CD4-positive, CD25-positive, alpha-beta regulatory T cell (primary cell): ENCODE measurements at places on chromosomes 1 and 21.

- DNase-seq: no peak
- H3K4me3 ChIP-seq: no peak overlapping the region
Observed at GRCh38 chr1:209434631-209435217, 148.8 kb upstream of the CAMK1G start.

DNA sequence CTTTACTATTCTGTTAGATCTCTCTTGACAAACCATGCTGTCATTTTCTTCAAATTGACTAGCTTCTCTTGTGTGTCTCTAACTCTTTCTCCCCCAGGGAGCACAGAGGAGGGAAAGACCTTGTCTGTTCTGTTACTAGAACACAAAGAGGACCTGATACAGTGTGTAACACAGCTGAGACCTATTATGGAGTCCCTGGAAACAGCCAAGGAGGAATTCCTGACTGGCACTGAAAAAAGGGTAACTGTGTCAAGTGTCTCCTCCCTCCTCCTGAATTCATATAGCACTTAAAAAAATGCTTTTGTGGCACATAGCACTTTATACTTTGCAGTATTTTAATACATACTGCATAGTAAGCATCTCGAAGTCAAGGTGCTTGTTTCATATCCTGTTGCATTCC, 50.6 kb downstream of the ZBTB40 start:
- no peak for DNase-seq
- no peak overlapping the region for H3K27ac ChIP-seq
- H3K27me3 ChIP-seq: no peaks in the 10 kb centered on the region
- H3K4me3 ChIP-seq: no peak overlapping the region
- H3K36me3 ChIP-seq: peaks cover 41% of the 10 kb centered on the region

DNA sequence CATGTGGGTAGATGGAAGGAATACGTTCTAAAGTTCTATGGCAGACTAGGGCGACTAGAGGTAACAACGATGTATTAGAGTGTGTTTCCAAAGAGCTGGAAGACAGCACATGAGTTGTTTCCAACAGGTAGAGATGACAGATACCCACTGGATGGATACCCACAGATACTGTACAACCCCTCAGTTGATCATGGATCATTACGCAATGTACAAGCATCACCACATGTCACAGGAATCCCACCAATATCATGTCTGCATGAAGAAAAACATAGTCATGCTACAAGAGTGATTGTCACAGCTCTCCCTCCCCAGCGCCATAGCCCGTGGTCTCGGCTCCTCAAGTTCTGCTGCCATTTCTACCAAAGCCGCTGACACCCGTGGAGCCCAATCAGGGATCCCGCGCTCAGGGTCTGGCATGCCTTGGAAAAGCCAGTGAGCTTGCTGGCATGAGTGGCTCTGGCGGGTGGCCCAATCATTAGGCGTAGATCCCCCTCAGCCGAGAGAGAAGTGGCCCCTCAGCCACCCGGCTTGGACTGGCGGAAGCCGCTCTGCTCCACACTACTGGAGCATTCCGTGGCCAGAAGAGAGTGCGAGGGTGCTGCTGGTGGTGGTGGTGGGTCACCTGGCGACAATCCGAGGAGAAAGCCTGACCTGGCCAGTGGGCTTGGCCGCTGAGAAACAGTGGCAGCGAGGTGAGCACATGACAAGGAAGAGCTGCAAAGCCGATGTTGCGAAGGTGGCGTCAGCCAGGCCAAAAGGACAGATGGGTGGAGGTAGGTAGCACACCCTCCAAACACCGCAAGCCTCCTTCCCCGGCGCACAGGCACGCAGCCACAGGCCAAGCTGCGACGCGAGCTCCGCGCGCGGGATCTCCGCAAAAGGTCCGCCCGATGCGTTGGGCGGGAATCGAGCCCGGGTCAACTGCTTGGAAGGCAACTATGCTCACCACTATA, 65.7 kb upstream of the FCGR2A start:
- no peak overlapping the region for H3K4me3 ChIP-seq
- peaks cover 5% of the 10 kb centered on the region for H3K4me1 ChIP-seq
- peaks cover 20% of the 10 kb centered on the region for H3K27me3 ChIP-seq
- no peak overlapping the region for H3K27ac ChIP-seq

- DNase-seq: no peak
- H3K27me3 ChIP-seq: no peaks in the 10 kb centered on the region
- peaks cover 13% of the 10 kb centered on the region for H3K4me1 ChIP-seq
- H3K36me3 ChIP-seq: peaks cover 21% of the 10 kb centered on the region
- no peak overlapping the region for H3K27ac ChIP-seq
Observed at GRCh38 chr1:19786988-19787423, 12.7 kb downstream of the TMCO4 start.

DNA sequence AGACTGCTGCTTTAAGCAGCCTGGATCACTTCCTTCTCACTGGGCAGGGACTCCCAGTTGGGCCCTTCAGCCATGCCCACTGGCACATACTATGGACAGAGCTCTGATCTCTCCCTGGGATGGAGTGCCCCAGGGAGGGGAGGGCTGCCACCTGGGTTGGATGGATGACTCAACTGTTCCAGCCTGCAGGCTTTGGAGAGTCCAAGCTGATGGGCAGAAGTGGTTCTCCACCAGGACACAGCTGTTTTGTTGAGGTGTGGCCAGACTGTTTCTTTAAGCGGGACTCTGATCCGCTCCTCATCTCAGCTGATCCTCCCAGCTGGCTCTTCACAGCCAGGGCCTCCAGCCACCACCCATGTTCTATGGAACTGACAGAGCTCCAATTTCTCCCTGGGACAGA, 166.9 kb downstream of the MAGI3 start:
- H3K4me1 ChIP-seq: no peaks in the 10 kb centered on the region
- H3K27ac ChIP-seq: no peak overlapping the region
- H3K27me3 ChIP-seq: no peaks in the 10 kb centered on the region
- DNase-seq: no peak
- H3K36me3 ChIP-seq: no peaks in the 10 kb centered on the region
- no peak overlapping the region for H3K4me3 ChIP-seq

DNA sequence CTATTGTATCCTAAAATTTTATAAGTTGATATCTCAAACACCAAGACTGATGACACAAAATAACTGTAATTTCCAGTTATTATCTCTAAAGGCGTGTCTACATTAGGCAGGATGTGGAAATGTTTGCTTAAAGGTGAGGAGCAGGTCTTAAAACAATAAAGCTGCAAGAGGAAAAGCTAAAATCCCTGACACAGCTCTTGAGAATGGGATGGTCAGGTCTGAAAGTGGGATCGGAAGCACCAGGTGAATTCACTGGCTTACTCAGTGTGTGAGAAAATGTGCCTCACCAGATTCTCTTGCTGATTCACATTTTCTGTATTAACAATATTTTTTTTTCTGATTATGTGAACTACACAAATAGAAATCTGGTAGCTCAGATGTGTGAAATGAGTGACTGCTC, 421.9 kb upstream of the ADAMTS5 start:
- H3K4me1 ChIP-seq: no peaks in the 10 kb centered on the region
- DNase-seq: no peak
- H3K27me3 ChIP-seq: no peaks in the 10 kb centered on the region
- H3K4me3 ChIP-seq: no peak overlapping the region
- no peak overlapping the region for H3K27ac ChIP-seq
- H3K36me3 ChIP-seq: no peaks in the 10 kb centered on the region

DNA sequence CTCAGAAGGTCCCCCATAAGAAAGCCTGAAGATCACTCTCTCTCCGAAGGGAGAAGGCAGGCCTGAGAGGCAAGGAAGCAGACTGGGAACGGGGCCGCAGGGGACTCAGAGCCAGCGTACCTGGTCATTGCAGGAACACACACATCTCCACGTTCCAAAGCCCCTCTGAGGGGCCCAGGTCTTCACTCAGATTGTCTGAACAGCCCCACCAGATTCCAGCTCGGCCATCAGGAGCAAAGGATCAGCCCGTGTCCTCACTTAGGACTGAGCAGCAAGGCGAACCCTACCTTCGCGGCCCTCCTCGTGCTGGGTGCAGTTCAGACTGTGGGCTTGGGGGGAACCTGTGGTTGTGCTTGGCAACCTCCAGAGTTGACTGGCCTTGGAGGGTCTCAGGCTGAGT, 43.9 kb upstream of the SOX13 start:
- H3K27ac ChIP-seq: no peak overlapping the region
- peaks cover 6% of the 10 kb centered on the region for H3K27me3 ChIP-seq
- H3K4me1 ChIP-seq: no peaks in the 10 kb centered on the region
- H3K36me3 ChIP-seq: no peaks in the 10 kb centered on the region
- DNase-seq: no peak
- no peak overlapping the region for H3K4me3 ChIP-seq

GRCh38 chr1:223770621-223771315, 58.4 kb downstream of the CAPN2 start:
- no peak for DNase-seq
- peaks cover 76% of the 10 kb centered on the region for H3K36me3 ChIP-seq
- peaks cover under 1% of the 10 kb centered on the region for H3K4me1 ChIP-seq
- no peak overlapping the region for H3K4me3 ChIP-seq
- no peak overlapping the region for H3K27ac ChIP-seq

DNA sequence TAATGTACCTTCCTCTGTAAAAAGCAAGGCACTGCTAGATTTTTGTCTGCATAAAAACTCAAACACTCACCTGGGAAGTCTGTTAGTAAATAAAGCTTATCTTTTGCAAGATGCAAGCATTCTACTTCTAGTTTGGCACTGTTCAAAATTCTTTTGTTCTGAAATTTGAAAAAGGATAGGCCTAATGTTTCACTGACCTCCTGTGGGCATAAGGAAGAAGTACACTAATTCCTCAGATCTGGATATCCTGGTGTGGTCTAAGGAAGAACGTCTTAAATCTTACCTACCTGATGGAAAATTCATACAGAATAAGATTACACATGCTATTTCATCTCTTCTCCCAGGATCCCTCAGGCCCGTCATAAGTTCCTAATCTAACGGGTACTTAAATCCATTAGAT, 93.5 kb upstream of the CAMK1G start:
- H3K27me3 ChIP-seq: peaks cover 1% of the 10 kb centered on the region
- no peaks in the 10 kb centered on the region for H3K4me1 ChIP-seq
- H3K36me3 ChIP-seq: no peaks in the 10 kb centered on the region
- DNase-seq: no peak
- H3K4me3 ChIP-seq: no peak overlapping the region

DNA sequence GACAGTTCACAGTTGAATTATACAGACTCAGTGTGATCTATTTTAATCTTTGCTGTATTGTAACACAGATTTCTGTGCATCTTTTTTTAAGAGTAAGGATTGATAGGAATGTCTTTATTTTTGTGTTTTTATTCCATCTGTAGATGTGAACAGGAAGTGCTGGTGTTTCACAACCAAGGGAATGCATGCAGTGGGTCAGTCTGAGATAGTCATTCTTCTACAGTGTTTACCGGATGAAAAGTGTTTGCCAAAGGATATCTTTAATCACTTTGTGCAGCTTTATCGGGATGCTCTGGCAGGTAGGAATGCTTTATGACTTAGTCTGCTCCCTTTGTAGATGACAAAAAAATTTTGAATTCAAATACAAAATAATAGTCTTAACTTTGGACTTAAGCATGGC, 84.5 kb downstream of the CC2D1B start:
- H3K4me3 ChIP-seq: no peak overlapping the region
- H3K27me3 ChIP-seq: peaks cover 4% of the 10 kb centered on the region
- H3K36me3 ChIP-seq: no peaks in the 10 kb centered on the region
- DNase-seq: no peak
- H3K27ac ChIP-seq: no peak overlapping the region

GRCh38 chr1:53332186-53332564, 4.3 kb upstream of the LRP8 start:
- peaks cover 12% of the 10 kb centered on the region for H3K4me1 ChIP-seq
- no peaks in the 10 kb centered on the region for H3K36me3 ChIP-seq
- no peak overlapping the region for H3K27ac ChIP-seq

- no peak for DNase-seq
- peaks cover 14% of the 10 kb centered on the region for H3K4me1 ChIP-seq
- peaks cover 4% of the 10 kb centered on the region for H3K27me3 ChIP-seq
- no peaks in the 10 kb centered on the region for H3K36me3 ChIP-seq
- H3K4me3 ChIP-seq: no peak overlapping the region
Observed at GRCh38 chr1:226420897-226421296, 13.0 kb upstream of the PARP1 start.

DNA sequence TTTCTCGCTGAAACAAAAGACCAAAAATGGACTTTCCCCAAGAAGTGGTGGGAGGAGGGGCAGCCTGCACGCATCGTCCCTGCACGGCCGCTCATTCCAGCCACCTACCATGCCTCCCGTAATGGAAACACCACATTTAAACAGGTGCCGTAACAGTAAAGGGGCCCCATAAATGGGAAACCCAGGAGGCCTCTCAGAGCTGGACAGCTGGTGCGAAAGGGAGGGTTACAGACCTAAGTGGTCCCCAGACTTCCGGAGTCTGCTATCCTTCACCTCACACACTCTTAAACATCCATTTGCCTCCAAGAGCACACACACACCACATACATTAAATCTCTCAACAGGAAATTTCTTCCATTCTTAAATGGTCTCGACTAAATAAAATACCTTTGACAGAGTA, 120.7 kb upstream of the SOD1 start:
- H3K4me3 ChIP-seq: no peak overlapping the region
- no peaks in the 10 kb centered on the region for H3K4me1 ChIP-seq
- no peaks in the 10 kb centered on the region for H3K27me3 ChIP-seq
- no peak for DNase-seq
- H3K36me3 ChIP-seq: no peaks in the 10 kb centered on the region

- no peaks in the 10 kb centered on the region for H3K4me1 ChIP-seq
- H3K27me3 ChIP-seq: no peaks in the 10 kb centered on the region
- DNase-seq: no peak
Observed at GRCh38 chr1:68538941-68539340, 42.1 kb upstream of the DEPDC1 start.

- no peaks in the 10 kb centered on the region for H3K27me3 ChIP-seq
- no peak overlapping the region for H3K27ac ChIP-seq
- H3K36me3 ChIP-seq: no peaks in the 10 kb centered on the region
- H3K4me1 ChIP-seq: no peaks in the 10 kb centered on the region
- no peak for DNase-seq
Observed at GRCh38 chr1:43232074-43232473, 37.7 kb upstream of the TMEM125 start.

DNA sequence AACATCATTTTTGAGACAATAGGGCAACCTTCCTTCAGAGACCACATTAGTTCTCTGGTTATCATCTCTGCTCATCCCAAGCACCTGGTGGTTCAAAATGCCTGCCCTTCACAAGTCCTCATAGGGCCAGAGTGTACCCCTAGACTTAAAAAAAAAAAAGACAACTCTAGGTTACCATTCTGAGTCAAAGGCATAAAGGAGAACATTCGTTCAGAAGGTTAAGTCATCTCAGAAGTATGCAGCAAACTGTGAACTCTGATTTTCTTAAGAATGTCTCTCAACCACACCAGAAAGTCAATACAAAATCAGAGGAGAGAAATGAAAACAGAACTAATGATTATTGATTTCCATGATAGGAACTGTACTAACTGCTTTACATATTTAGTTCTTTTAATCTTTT, 9.2 kb upstream of the BEND5 start:
- H3K4me1 ChIP-seq: no peaks in the 10 kb centered on the region
- no peak for DNase-seq
- no peaks in the 10 kb centered on the region for H3K27me3 ChIP-seq
- H3K27ac ChIP-seq: no peak overlapping the region
- no peaks in the 10 kb centered on the region for H3K36me3 ChIP-seq

- DNase-seq: no peak
- no peak overlapping the region for H3K4me3 ChIP-seq
- no peak overlapping the region for H3K27ac ChIP-seq
- H3K36me3 ChIP-seq: no peaks in the 10 kb centered on the region
- H3K27me3 ChIP-seq: no peaks in the 10 kb centered on the region
- H3K4me1 ChIP-seq: no peaks in the 10 kb centered on the region
Observed at GRCh38 chr1:236085545-236086159, 20.8 kb upstream of the NID1 start.

- no peaks in the 10 kb centered on the region for H3K27me3 ChIP-seq
- no peak overlapping the region for H3K27ac ChIP-seq
- no peaks in the 10 kb centered on the region for H3K4me1 ChIP-seq
Observed at GRCh38 chr1:218495931-218496330, 150.8 kb downstream of the TGFB2 start.

- peaks cover 5% of the 10 kb centered on the region for H3K4me1 ChIP-seq
- H3K36me3 ChIP-seq: no peaks in the 10 kb centered on the region
- no peaks in the 10 kb centered on the region for H3K27me3 ChIP-seq
Observed at GRCh38 chr1:109979489-109980091, 5.0 kb upstream of the AHCYL1 start.
